ENCODE measurements at places on chromosomes 5 and 9.
A peak's percentile ranks its signal among the peaks of the same experiment; 100 is the strongest.

- DNase-seq, result no peak
Measured at GRCh38 chr5:132381614-132382013, 12.1 kb downstream of the SLC22A5 start.

DNA sequence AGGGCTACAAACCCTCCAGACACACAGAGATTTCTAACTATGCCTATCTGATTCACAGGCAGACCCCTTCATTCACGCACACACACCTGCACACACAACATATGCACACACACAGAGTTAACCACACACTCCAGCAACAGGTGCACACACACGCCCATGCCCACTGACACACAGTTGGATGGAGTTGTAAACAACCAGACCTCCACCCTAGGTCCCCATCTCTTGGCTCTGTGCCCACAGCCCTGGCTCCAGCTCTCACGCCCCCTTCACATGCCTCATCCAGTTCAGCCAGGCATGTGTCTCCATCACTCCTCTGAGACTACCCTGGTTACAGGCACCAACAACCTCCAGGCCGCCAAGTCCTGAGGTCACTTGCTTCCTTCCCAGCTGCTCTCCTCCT lies 61.1 kb downstream of the PSD2 start:
- DNase-seq, result no peak

- no peak for DNase-seq
Measured at GRCh38 chr9:21661626-21662025, 140.8 kb upstream of the MTAP start.

DNA sequence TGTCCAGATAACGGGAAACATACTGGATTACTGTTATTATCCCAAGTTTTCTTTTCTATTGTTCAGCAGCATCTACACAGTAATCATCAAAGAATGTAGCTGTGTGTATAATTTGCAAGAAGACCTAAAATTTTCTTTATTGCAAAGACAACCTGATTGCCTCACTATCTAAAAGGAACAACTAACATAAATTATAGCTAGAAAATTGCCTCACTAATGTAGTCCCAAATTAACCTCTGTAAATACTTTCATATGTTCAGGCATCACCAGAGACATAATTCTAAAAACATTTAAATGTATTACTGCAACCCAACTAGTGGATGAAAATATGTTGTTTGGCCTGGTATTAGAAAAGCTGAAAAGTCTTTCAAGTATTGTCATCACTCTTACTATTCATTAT lies 275.4 kb downstream of the CDH12 start:
- DNase-seq, result no peak

DNA sequence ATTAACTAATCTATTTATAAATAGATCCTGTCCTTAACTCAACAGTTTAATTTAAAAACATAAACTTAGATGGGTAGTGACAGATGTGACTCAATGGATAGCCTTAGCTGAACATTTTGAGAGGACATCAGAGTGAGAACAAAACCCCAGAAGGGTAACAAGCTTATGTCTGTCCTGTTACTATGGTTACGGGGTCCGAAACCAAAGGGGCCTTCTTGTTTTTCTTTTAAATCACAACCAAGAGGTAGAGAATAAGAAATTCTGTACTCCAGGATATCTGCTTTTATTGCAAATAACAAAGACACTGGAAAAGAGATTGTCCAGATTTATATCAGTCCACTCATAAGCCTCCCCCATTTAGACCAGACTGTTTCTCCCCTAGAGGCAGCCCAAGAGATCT lies 612.1 kb downstream of the MTRR start:
- no peak for DNase-seq

GRCh38 chr5:178241231-178241663 lies 8.6 kb upstream of the PHYKPL start:
- no peak for DNase-seq

- DNase-seq, result no peak
Measured at GRCh38 chr5:8601831-8602354, 732.9 kb downstream of the MTRR start.

DNA sequence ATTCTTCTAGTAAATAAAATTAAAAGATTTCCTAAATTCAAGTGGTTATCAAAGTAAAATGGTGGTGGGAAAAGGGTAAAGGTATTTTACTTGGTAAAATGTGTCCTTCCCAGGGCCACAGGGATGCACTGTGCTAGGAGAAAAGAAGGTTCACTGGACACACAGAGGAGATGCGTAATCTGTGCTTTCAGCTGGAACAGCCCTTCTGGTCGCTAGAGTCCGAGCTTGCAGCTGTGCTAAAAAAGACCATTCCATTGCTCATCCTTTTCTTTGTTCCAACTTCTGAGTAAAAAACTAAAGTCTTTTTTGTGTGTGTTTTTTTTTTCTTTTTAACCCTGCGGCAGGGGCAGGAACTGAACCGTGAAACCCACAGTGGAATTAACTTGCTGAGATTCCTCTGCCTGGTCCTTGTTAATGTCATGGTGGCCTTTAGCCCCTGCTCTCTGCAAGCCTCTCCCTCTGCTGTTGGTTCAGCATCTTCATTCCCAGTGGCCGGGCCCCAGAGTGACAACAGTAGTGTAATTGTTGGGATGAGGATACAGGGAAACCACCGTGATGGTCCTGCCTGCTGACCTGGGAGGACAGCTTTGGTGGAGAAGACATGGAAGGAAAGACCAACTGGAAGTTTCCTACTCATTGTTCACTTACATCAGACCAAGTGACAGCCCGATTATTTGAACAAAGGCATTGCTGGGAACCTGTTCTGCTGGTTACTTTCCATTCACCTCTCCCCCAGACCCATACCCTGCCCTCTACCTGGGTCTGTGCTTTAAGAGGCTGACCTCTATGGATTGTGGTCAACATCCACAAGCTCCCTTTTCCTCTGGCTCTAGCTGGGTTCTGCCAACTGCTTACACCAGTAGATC lies 31.9 kb upstream of the FSTL4 start:
- no peak for DNase-seq

DNA sequence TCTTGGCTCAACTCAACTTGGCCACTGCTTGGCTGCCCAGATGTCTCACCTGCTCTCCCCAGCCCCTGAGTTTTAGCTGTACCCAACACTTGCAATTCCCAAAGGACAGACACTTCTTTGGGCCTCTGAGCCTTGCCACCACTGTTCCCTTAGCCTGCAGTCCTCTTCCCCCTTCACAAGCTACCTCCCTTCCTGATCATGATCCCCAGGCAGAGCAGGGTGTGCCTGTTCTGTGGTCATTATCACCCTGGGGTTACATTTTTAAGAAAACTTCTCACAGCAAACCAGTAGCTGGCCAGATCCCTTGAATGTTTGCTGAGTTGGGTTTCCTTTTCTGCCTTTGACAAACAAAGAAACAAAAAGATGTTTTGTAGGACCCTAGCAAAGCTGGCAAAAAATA lies 87.5 kb upstream of the PRRC1 start:
- no peak for DNase-seq

- DNase-seq, result no peak
Measured at GRCh38 chr9:129245276-129245675, 67.2 kb upstream of the IER5L start.

- no peak for DNase-seq
Measured at GRCh38 chr9:89743216-89743572, 138.4 kb downstream of the GADD45G start.

DNA sequence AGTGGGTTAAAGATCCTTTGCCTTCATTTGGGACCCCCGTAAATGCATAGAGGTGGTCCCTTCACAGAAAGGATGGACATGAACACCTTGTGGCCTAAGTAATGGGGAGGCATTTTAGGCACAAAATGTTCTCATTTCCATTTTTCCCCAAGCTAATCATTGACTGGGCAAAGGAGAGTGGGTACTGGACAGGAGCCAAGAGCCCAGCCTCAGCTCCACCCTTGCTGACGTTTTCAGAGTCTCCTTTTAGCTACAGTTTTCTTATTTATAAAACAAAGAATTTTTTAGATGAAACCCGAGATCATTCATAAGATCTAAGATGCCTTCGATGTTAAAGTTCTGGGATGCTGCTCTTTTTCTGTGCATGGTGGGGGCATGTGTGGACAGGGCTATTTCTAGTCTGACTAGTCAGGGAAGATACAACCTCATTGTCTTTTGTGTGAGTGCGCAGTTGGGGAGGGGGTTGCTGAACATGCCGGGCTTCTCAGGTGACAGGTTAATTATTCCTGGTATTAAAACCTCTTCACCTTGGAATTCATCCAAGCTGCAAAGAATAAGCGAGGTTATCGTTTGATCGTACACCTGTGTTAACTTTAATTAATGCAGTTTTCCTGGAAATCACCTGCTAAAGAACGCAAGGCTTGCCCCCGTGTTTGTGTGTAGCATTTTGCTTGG lies 48.4 kb downstream of the ADAMTS16 start:
- no peak for DNase-seq

DNA sequence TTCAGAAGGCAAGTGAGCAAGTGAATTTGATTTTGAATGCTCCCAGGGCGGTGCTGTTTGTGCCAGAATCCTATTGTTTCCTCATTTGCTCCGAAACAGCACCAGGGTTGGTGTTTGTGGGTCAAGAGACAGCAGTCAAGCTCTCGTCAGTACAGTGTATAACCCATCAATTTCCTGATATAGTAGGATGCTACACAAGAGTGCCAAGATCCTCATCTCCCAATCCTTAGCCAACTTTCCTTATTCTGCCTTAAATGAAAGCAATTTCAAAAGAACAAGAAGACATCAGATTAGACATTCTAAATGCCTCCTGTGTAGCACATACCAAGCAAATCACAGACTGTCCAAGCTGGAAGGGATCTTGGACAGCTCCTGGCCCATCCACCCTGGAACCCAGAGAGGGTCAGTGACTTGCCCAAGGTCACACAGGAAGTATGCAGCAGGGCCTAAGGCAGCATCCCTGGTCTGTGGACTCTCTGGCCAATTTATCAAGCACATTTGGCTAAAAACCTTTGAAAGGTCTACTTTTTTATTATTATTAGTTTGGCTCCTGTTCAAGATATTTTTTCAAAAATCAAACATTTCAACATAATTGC lies 4.5 kb downstream of the WHRN start:
- no peak for DNase-seq

DNA sequence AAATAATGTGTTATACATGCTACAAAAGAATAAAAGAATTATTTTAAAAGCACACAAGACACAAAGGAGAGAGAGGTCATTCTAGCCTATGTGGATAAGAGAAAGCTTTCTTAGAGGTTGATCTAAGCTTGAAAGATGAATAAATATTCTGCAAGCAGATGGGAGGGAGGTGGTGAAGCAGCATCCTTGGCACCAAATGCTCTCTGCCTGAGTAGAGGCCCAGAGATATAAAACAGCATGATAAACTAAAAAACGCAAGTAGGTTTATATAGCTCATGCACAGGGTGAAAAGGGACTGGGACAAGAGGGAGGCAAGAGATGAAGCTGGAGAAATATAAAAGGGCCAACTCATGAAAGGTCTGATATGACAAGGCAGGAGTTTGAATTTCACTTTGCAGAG lies 283.2 kb upstream of the POU5F2 start:
- DNase-seq, result no peak

GRCh38 chr5:128237546-128237945 lies 154.0 kb downstream of the SLC12A2 start:
- DNase-seq, result no peak

- no peak for DNase-seq
Measured at GRCh38 chr5:2863675-2864433, 112.4 kb upstream of the IRX2 start.

- DNase-seq, result no peak
Measured at GRCh38 chr9:108811944-108812343, 43.8 kb downstream of the ACTL7B start.

- no peak for DNase-seq
Measured at GRCh38 chr9:85185486-85186217, 516.1 kb downstream of the NTRK2 start.

GRCh38 chr5:110681109-110681508 lies 45.4 kb downstream of the TMEM232 start:
- DNase-seq, result no peak

DNA sequence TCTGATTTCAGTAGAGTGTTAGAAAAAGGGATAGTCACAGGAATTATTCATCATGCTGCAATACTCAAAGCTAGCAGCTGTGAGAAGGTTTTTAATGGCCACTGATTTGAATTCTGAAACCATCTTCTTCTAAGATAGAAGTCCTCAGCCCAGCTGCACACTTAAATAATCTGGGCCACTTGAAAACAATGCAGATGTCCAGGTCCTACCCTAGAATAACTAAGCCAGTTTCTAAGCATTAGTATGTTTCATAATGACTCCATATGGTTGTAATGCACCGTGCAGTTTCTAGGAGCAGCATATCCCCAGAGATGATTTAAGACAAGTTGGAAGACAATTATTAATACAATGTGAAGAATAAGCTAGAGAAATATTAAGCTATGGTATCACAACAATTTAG lies 159.9 kb upstream of the FBXL17 start:
- DNase-seq, result no peak

DNA sequence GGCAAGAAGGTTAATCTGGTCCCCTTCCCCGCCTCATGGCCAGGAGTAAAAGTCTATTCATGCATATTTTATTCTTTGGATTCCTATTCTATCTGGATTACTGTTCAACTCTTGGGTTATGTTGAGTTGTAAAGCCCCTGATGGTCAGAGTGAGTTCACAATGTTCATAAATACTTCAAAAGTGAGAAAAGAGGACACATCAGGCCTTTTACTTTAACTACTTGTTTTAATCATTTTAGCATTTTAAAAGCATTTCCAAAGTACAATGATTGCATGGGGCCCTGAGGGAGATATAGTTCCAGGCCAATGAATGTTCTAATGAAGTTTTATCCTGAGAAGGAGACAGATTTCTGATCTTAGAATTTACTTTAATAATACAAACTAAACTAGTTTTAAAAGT lies 93.9 kb downstream of the BOD1 start:
- DNase-seq, result no peak

DNA sequence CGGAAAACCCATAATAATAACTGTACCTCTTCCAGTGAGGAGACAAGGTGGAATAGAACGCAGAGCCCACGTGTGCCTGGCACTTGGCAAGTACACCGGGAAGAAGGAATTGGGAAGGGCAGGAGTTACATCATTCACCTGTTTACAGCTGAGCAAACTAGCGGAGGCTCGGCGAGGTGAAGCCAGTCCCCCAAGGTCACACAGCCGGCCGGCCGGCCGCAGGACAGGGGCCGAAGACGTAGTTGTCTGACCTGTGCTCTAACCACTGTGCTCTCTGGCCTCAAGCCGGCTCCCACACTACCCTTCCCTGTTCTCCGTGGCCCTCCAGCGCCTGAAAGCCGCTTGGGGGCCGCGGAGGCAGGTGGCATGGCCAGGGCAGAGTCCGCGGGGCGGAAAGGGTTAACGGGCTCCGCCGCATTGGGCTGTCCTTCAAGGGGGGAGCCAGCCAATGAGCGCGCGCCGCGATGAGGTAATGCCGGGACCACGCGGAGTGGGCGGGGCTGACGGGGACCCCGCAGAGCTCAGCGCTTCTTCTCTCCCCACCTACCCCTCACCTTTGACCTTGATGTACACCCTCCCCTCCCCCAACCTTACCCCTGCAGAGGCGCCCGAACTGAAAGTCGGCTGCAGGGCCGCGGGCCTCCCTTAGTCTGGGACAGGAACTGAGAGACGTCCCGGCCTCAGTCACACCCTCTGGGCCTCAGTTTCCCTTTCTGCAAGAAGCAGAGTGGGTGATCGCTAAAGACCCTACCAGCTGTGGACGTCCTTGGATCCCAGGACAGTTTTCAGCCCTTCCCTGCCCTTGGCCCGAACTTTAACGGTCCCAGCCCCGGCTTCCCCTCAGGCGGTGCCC lies 125.1 kb downstream of the C9orf50 start:
- DNase-seq, result peak; percentile 95

- DNase-seq, result no peak
Measured at GRCh38 chr5:172446336-172447051, 7.8 kb downstream of the SH3PXD2B start.

GRCh38 chr9:115925424-115925823 lies 228.2 kb upstream of the PAPPA start:
- DNase-seq, result no peak

Measured in mucosa of gallbladder (tissue), 1 donor.